Ovary (tissue), 10 donors: ENCODE measurements at places on chromosomes 1 and 21. TPM values are rescaled to one million over a fixed set of nuclear protein-coding genes. Genes with fewer than 3 reads are reported as not detected.

The CIART gene
- 3.6 TPM for total RNA-seq

DNA sequence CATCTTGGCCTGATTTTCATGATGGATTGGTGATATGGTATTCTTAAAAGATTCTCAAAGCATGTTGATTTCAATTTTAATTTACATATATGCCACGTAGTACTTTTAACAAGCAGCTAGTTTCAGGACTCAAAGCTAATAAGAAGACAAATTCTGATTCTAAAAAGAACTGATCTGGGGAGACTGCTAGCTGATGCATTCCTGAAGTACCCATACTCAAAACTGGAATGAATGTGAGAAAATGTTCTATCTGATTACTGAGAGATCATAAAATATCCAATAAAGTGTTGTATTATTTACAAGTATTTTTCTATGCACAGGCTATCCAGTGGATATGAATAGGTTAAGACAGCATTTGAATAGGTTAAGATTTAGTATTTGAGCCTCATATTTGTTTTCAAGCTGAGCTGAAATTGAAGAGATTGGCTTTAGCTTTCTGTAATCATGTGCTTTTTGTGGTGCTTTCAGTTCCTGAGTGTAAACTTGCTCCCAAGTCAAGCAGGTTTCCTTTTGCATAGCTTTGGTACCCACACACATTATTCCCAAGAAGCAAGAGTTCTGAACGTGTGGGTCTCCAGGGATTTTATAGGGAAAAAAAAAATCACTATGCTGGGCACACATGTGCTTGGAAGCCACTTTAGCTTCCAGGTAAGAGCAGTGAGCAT, 114.1 kb downstream of the VPS13D start:
- DNase-seq = no peak

DNA sequence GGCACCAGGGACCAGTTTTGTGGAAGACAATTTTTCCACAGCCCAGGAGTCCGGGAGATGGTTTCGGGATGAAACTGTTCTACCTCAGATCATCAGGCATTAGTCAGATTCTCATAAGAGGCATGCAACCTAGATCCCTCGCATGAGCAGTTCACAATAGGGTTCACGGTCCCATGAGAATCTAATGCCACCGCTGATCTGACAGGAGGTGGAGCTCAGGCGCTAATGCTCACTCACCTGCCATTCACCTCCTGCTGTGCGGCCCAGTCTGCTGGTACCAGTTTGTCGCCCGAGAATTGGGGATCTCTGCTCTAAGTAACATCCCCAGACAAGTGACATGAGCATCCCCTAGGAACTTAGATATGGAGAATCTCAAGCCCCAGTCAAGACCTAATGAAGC, 180.7 kb downstream of the COQ8A start:
- DNase-seq = no peak

DNA sequence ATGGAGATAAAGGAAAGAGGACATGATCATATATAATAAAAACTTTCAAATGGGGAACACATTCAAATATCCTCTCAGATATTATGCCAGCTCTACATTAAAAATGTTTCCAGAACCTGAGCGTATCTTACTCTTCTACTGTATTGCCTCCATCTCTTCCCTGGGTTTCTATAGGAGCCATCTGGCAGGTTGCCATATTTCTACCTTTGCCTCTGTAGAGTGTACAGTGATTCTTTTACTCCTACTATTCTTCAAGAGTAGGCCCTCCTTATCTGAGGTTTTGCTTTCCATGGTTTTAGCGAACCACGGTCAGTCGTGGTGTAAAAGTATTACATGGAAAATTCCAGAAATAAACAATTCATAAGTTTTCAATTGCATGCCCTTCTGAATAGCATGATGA, 259.5 kb downstream of the GRIK1 start:
- DNase-seq = no peak

The GJA8 gene
- not detected for total RNA-seq

DNA sequence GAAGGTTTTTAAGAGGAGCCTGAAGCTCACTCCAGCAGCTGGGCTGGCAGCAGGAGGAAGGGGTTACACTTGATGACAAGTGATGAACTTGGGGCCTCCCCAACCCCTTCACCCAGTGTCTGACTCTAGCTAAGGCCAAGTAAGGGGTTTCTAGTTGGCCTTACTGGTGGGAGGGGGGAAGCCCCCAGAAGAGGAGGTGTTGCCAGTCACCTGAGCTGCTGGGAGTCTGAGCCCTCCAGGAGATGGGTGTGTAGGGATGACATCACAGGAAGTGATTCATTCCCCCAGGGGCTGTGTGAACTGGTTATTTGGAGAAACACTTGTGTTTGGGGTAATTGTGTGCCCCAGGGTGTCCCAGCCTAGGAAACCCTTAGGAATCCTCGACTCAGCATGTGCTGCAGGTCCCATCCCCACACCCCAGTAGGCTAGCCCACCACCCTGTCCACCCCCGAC, 3.1 kb downstream of the PADI1 start:
- no peak for DNase-seq

The LPAR3 gene
- total RNA-seq = 1.7 TPM

The NLRP3 gene
- 1.2 TPM for total RNA-seq

DNA sequence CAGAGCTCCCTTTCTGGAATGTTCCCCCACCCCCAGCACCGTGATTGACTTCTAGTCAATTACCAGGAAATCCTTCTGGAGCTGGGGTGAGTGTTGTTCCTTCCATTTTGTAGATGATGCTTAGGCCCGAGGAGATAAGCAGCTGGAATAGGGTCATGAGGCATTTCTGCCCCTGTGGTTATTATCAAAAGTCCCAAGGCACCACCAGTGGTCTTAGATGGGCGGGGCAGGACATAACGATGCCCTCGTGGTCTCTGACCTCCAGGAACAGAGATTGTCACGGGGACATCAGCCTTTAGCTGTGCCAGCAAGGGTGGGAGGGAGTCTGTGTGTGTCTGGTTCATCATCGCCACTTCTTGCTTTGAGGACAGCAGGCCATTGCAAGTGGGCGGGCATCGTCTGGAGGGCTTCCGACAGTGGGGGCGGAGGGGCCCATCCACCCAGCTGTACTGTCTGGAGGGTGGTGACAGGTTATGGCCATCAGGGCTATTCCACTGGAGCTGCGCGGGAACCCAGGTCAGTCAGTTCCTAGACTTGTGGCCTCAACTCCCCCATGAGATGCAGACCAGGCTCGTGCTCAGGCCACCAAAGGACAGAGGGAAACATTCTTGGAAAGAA, 22.6 kb downstream of the TNFRSF8 start:
- no peak for DNase-seq

GRCh38 chr1:229027158-229027557, 243.8 kb upstream of the RAB4A start:
- DNase-seq = no peak

DNA sequence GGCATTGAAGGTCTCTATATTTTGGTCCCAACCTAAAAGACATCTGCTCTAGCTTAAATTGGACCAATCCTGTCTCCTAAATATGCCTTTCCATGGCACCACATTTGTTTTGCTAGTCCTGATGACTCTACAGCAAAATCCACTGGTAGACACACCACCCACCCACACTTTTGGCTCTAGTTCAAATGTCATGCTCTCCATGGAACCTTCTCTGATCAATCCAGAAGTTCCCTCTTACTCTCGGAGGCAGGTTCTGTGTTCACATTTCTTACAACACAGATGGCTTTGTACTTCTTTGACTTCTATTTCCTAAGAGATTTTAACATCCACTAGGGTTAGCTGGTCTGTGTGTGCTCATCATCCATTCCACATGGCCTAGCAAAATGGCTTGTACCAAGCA, 151.3 kb downstream of the APP start:
- no peak for DNase-seq

GRCh38 chr1:226646026-226646869, 92.8 kb downstream of the ITPKB start:
- DNase-seq = no peak

GRCh38 chr1:230459465-230459864, 33.3 kb upstream of the PGBD5 start:
- DNase-seq = no peak

DNA sequence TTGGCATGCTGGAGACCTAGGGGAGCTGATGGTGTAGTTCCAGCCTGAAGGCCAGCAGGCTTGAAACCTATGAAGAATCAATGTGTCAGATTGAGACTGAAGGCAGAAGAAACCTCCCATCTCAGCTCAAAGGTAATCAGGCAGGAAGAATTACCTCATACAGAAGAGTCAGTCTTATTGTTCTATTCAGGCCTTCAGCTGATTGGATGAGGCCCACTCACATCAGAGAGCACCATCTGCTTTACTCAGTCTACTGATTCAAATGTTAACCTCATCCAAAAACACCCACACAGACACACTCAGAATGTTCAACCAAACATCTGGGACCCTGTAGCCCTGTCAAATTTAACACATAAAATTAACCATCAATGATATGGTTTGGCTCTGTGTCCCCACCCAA, 13.7 kb upstream of the CCN1 start:
- no peak for DNase-seq

DNA sequence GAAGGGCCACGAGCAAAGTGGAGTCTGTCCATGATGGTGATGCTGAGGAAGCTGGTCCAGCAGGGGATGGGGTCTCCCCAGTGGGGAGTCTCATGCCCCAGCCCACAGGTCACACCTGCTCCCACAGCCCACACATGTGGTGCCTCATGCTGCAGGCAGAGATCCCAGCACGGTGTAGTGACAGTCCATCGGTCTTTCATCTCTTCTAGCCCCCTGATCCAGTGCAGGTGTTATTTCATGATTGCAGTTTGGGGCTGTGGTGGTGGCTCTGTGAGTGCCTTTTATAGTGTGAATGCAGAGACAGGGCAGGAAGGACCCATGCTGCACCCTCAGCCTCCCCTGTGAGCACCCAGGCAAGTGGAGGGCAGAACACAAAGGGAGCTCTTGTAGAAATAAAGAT, 45.0 kb downstream of the UBASH3A start:
- DNase-seq = no peak

DNA sequence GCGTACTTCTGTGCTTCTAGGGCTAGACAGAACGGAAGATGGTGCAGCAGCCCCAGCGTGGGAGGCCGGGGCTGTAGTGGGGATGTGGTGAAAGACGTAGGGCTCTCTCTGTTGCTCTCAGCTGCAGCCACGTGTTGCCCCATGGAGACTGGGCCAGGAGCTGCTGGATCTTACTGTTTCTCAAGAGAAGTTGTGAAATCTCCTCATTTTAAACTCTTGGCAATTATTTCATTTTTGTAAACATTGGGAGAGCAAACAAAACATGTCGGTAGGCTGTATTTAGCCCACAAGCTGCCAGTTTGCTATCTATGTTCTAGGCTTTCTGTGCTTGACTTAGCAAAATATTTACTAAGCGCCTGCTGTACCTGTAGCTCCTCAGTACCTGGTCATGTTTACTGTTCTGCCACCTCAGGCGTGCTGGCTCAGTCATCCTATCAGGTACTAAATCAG, 15.9 kb upstream of the ELOA start:
- peak; percentile 87 for DNase-seq

GRCh38 chr1:232162001-232162400, 467.9 kb downstream of the SIPA1L2 start:
- no peak for DNase-seq

DNA sequence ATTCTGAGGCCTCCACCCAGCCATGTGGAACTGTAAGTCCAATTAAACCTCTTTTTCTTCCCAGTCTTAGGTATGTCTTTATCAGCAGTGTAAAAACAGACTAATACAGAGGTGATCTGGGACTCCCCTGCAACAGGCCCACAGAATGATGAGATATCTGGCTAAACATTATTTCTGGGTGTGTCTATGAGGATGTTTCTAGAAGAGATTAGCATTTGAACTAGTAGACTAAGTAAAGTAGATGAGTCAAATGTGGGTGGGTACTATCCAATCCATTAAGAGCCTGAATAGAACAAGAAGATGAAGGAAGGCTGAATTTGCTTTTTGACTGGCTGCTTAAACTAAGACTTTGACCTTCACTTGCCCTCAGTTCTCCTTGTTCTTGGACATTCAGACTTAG, 396.5 kb upstream of the LRRC7 start:
- no peak for DNase-seq

The SEMA4A gene
- total RNA-seq = 3.7 TPM

GRCh38 chr1:163076981-163077761, 8.0 kb downstream of the RGS4 start:
- DNase-seq = no peak

DNA sequence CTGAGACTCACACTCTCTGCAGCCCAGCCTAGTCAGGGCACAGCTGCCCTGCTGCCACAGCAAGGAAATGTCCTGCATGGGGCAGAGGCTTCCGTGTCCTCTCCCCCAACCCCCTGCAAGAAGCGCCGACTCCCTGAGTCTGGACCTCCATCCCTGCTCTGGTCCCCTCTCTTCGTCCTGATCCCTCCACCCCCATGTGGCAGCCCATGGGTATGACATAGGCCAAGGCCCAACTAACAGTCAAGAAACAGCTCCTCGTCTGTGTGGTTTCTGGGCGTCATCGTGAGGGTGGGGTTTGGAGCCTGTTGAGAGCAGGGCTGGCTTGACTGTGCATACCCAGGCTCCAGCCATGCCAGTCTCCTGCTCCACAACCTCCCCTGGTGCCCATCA, 19.5 kb downstream of the FAAH start:
- no peak for DNase-seq

DNA sequence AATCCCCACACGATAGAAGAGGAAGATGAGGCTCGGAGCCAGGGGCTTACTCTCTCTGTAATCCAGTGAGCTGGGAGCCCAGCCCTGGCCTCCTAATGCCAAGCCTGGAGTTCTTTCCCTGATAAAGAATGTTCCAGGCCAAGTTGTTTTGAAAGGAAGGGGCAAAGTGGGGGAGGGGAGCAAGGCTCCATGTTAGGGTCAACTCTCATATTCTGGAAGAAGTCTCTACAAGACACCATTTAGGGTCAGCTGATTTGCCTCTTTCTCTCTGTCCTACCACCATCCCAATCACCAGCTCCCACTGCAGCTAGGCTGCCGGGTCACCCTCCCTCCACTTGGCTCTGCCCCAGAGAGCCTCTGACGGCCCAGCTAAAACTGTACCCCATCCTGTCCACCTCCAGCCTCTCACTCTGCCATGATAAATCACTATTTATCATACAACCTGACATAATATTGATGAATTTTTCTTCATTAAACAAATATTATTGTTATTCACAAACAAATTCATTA, 95.0 kb downstream of the GLIS1 start:
- no peak for DNase-seq

The SELP gene
- 8.9 TPM for total RNA-seq

- DNase-seq = peak; percentile 66
Measured at GRCh38 chr1:1157426-1157913, 16.2 kb upstream of the TTLL10 start.

The ZNF683 gene
- total RNA-seq = 0.50 TPM

DNA sequence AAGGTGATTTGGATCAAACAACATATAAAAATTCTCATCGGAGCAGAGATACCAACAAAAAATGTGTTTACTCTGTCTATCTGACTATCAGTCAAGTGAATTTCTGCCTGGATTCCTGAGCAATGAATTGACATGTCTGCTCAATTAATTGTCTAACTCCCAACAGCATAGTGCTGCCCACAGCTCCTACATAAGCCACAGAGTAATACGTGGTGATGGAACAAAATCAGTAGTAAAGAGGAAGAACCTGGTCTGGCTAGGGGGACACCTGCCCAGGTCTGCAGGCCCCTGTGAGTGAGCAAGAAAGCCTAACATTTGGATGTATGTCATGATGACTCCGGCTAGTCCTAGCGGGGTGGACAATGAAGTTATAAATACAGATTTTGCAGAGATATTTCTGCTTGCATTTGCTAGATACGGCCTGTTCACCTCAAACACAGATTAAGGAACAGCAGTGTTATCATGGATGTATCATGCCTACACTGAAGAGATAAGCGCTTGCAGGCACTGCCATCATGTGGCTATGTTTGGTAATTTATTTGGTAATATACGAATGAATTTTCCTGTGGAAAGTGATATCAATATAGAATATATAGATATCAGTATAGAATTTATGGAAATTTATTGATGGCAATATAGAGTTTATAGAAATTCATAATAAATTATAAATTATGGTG, 69.6 kb upstream of the LRRC8B start:
- peak; percentile 38 for DNase-seq

- no peak for DNase-seq
Measured at GRCh38 chr1:221667504-221667903, 74.4 kb downstream of the DUSP10 start.
